Activated T-helper 1 cell treated with anti-CD3 and anti-CD28 coated beads, Interleukin-2, amount 50 U/mL, for 16 hours (primary cell): ENCODE measurements at places on chromosomes 4 and X.
A peak's percentile ranks its signal among the peaks of the same experiment; 100 is the strongest.

DNA sequence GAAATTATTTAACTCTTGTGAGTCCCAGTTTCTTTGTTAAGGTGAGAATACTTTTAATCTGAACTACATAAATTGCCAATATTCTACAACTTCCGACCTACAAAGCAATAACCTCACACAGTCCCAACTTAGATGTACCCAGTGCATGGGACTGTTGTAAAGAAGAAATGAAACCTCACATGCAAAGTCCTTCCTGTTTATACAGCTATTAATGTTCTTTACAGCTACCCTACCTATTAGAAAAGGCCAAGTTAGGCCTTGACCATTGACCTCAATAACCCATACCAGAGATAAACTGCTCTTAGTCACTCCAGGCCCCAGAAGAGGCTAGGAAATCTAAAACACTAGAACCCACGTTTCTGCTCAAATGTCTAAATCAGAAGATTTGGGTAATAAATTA, 920.1 kb upstream of the TENM3 start:
- DNase-seq: no peak

- DNase-seq: no peak
Observed at GRCh38 chr4:165515201-165515600, 136.4 kb downstream of the CPE start.

GRCh38 chrX:21740329-21741274, 17.3 kb downstream of the SMPX start:
- no peak for DNase-seq

DNA sequence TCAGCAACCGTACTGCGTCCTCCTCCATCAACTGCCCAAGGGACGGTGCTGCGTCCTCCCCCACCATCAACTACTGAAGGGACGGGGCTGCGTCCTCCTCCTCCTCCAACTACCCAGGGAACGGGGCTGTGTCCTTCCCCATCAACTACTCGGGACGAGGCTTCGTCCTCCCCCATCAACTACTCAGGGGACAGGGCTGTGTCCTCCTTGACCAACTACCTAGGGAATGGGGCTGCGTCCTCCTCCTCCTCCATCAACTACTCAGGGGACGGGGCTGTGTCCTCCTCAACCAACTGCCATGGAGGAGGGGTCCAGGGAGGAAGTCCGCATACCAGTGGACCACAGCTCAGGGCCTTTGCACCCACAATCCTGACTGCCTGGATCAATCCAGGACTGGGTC, 24.4 kb downstream of the PPP2R3B start:
- no peak for DNase-seq

GRCh38 chr4:26317766-26318165, 3.0 kb upstream of the RBPJ start:
- DNase-seq: no peak

GRCh38 chr4:81528200-81528599, 56.5 kb upstream of the RASGEF1B start:
- no peak for DNase-seq

- peak; percentile 57 for DNase-seq
Observed at GRCh38 chr4:10115797-10116568, 616 bp downstream of the WDR1 start.

- DNase-seq: no peak
Observed at GRCh38 chrX:10859353-10859752, 239.0 kb upstream of the MID1 start.

- no peak for DNase-seq
Observed at GRCh38 chr4:13455411-13455810, 28.7 kb downstream of the RAB28 start.

DNA sequence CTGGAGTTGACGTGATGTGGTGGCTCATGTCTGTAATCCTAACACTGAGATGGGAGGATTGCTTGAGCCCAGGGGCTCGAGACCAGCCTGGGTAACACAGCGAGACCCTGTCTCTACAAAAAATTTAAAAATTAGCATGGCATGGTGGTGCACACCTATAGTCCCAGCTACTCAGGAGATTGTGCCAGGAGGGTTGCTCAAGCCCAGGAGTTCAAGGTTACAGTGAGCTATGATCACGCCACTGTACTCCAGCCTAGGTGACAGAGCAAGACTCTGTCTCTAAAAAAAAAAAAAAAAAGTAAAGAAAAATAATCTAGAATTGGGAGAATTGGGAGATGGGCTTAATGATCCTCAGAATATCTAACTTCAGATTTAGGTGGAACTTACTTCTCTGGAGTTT, 51.1 kb downstream of the MSN start:
- DNase-seq: no peak

GRCh38 chrX:11100281-11101035, 10.7 kb upstream of the HCCS start:
- no peak for DNase-seq

GRCh38 chr4:95129821-95130311, 372.1 kb downstream of the BMPR1B start:
- no peak for DNase-seq

DNA sequence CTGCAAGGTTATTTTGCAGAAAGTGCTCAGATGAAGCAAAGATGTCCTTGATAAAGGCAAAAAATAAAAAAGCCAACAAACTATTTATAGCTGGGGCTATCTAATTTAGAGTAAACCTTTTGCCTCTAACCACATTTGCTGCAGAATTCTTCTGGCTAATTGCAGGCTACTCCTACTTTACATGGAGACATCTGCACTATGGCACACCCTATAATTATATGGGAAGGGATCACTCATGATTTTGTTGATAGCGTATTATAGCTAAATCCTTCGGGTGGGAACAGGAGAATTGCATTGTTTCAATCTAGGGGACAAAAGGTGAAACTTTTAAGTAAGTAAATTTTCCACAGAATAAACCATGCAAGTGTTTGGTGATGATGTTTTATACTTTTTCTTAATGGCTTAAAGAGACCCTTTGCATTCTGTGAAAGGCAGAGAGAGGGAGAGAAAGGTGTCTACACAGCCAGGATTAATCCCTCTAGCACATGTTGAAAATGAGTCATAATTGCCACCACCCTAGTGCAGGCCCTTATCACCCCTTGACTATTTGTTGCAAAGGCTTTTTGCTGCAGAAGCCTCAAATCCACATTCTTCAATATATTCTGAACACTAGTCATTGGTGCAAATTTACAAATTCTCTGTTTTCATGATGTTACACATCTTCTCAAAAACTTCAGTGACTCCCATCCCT, 221.3 kb upstream of the BMP3 start:
- DNase-seq: no peak

- no peak for DNase-seq
Observed at GRCh38 chr4:180407275-180407885, 1835.8 kb upstream of the TENM3 start.

- no peak for DNase-seq
Observed at GRCh38 chrX:42248226-42248625, 324.9 kb upstream of the CASK start.

DNA sequence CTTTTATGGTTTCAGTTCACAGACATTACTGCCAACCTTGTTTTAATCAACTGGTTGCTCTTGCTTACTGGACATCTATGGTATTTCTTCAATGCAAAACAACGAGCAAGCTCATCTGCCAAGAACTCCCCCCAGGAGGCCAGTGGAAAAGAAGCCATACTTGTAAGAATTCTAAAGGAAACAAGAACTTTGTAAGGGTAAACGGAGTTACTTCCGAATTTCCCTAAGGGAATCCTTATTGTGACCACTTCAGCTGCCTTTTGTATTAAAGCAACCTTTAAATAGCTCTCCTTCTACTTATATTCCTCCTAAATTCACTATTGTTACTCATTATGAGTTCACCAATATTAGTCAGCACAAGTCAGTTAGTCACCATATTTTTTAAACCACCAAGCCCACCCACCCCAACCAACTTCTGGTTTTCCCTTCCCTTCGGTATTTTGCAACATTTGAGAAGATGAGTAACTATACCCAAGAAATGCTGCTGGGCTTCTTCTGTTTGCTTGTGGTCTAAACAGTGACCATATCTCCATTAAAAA, 602.8 kb upstream of the DIPK2B start:
- DNase-seq: no peak

DNA sequence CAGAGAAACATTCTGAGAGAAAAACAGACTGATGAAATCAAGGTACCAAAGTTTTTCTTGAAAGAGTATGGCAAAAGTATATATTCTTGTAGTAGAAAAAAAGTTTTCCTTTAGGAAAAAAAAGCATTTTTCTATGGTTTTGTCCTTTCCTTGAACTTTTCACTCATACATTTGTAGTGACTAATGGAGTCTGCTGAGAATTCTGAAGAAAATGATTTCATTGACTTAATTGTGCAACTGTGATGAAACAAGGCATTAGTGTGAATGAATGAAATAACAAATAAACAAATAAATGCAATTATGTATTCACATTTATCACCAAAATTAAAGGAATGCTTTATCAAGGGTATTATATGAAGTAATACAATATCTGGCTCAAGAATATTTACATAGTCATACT, 5.7 kb downstream of the CSN1S1 start:
- DNase-seq: no peak

GRCh38 chr4:37847311-37847884, 20.9 kb downstream of the PGM2 start:
- no peak for DNase-seq

- DNase-seq: no peak
Observed at GRCh38 chr4:75338352-75338880, 175.8 kb downstream of the RCHY1 start.

GRCh38 chrX:24232796-24233195, 81.1 kb downstream of the SUPT20HL2 start:
- no peak for DNase-seq

DNA sequence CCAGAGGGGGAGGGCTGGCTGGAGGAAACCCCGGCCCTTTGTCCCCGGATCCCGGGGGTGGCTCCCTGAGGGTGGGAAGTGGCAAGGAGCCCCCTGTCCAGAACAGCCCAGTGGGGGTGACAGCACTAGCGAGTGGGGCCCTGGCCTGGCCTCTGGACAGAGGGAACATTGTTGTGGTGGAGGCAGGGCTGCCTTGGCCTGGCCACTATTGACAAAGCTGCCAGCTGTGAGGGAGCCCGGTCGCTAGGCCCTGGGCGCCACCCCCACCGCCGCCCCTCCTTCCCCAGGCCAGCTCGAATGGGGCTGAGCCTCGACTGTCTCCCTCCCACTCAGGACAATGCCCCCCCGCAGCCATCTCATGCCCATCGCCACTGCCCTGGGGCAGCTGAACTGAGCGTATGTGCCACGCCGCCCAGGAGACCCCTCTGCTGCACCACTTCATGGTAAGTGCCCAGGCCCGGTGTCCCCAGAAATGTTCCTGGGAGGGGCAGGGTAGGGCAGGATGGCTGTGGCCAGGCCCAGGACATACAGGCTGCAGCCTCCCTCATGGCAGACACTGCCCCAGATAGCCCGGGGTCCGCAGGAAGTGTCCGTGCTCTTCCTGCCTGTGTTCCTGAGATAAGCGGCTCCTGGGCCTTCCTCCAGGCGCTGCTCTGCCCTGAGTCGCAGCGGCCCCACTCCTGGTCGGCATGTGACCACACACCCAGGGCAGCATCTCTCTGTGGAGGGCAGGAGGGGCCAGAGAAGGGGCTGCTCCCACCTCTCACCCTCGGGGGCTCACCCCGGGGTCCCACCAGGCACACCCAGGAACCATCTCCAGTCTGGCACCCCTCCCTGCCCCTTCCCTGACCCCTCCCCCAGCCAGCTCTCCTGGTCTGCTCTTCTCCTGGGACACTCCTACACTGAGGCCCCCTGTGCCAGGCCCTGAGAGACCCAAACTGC, 1.4 kb downstream of the PLXNB3 start:
- no peak for DNase-seq

DNA sequence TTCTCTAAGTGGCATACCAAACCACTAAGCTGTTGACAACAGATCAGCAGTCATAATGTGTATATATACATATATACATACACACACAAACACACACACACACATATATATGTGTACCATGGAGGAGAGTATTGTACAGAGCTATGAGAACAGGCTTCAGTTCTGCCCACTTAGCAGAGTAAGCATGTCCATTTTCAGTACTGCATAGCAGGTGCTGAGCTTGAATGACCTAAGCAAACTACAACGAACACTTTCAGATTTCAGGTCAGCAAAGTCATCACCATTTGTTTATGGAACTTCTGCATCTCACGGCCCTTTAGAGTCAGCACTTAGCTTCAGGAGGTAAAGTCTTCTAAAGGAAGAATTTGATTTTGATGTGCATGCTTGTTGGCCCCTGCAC, 735.8 kb upstream of the ATOH1 start:
- no peak for DNase-seq

- DNase-seq: no peak
Observed at GRCh38 chrX:76920607-76921006, 493.1 kb downstream of the MAGEE1 start.

DNA sequence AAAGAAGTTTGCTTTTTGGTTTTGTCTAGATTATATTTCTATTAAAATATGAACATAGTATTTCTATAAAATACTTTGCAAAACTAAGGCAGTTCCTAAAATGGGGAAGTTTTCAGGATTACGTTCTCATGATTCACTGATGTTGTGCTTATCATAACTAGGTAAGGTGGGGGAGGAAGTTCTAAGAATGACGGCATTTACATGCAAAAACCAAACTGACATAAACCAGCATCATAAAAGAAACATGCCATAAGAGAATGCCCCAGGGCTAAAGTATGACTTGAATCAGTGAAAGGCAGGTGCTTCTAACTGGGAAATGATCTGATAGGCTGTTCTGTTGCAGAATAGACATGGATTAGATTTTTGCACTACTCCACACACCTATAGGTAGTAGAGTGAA, 204.7 kb upstream of the JADE1 start:
- no peak for DNase-seq

DNA sequence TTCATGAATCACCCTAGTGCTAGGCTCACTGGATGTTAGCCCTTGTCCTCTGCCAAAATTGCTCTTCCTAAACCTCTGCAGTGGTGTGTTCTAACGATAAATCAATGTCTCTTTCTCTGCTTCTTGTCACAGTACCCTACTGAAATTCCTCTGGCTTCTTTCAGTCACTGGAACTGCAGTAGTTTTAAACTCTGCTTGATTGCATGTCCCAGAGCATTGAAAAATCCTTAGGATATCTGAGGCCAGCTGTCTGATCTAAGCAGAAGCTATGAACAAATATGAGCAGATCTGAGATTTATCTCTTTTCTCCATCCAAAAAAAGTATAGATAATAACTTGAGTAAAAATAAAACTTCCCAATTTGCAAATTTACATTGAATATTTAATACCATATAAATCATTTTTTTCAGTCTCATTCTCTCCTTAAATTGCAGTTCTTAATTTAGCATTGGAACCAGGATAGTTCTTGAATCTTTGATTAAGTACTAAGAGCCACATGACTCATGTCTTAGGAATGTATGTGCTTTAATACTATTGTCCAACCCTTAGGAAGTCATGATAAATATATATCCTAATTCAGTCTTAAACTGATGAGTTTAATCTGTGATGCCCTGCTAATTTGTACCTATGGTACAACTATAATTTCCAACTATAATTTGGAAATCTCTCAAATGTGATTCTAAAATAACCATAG, 169.7 kb downstream of the PDHA2 start:
- no peak for DNase-seq

DNA sequence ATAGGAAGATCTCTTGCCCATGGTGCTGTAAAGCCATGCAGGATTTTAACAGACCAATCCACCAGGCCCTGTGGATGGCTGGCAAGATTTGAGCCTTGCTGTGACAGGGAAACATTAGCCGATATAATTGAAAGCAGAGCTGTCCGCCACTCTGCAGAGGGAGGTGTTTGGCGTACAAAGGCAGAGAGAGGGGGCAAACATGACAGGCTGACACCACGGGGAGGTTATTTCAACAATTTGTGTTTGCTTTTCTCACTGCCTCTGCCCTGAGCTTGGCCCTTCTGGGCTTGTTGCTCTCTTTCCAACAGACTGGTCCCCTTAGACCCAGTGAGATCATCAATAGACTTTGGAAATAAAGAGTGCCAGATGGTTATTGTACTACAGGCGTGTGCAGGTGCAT, 59.4 kb downstream of the CLNK start:
- DNase-seq: no peak

GRCh38 chrX:136214551-136214950, 36.6 kb downstream of the MAP7D3 start:
- DNase-seq: no peak
